ENCODE measurements at places on chromosomes 11 and 22.
A peak's percentile ranks its signal among the peaks of the same experiment; 100 is the strongest.

DNA sequence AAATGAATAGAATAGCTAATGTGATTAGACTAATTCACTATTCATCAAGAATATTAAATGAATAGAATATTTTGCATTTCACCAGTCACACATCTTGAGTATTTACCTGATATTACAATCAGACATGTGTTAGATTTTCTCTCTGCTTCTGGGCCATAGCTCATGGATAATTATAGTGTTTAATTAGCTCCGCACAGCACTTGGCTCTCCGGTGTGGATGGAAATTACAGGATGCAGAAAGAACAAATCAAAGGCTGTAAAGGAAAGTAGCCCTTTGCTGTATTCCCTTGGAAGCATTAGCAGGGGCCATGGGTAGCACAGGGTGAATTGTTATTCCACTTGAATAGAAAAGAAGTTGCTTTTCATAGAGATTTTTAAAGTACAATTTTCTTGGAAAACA lies 320.3 kb upstream of the SORL1-AS1 start:
- no peak for DNase-seq

GRCh38 chr11:706957-707816 lies 1.2 kb downstream of the EPS8L2 start:
- peak; percentile 76 for DNase-seq

- DNase-seq: no peak
Measured at GRCh38 chr11:123683428-123684170, 29.2 kb upstream of the SCN3B start.

DNA sequence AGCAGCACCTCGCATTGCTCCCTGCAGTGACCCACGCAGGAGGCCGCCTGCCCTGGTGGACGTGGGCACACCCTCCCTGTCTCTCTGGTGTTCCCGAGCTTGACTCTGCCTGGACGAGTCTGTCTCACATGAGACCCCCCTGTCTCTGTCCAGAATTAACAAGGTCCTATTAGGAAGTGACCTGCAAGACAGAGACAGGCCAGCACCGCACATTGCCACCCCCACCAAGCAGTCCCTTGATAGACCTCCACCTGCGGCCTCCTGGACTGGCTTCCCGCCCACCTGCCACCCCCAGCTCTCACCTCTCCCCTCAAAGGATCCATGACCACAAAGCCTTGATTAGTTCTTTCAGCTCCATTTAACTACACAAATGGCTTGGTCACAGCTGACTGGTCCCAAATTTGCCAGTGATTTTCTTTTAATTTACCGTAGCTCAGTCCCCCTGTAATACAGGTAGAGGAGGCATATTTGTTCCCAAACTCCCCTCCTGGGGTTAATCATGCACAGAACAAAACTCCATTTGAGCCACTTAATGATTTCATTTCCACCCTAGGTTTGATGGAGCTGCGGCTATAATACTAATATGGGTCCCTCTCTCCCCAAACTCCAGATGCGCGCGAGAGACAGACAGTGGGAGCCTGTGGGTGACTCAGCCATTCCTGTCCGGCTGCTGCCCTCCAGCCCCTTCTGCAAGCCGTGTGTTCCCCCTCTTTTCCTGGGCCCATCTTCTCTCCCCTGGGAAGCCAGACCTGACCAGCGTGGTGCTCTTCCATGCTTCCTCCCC lies 11.2 kb downstream of the SPATA19 start:
- DNase-seq: no peak

DNA sequence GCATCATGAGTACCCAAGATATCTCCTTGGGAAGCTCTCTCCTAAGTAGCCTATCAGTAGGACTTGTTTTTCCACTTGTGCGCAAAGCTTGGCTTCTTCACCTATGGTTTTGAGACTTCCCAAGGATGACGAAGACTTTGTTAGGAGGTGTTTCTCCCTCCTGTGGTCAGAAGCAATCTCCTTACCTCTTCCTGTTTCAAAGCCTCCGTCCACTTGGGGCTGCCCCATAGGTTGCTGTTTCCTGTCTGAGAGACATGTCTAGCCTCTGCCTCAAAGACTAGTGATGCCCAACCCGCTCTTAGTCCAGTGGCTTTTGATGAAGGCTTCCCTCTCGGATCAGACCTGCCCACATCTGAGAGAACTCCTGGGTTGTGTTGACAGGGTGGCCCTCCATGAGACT lies 92.9 kb downstream of the TRAF6 start:
- no peak for DNase-seq

GRCh38 chr11:94128291-94128745 lies 323 bp upstream of the PANX1 start:
- no peak for DNase-seq

DNA sequence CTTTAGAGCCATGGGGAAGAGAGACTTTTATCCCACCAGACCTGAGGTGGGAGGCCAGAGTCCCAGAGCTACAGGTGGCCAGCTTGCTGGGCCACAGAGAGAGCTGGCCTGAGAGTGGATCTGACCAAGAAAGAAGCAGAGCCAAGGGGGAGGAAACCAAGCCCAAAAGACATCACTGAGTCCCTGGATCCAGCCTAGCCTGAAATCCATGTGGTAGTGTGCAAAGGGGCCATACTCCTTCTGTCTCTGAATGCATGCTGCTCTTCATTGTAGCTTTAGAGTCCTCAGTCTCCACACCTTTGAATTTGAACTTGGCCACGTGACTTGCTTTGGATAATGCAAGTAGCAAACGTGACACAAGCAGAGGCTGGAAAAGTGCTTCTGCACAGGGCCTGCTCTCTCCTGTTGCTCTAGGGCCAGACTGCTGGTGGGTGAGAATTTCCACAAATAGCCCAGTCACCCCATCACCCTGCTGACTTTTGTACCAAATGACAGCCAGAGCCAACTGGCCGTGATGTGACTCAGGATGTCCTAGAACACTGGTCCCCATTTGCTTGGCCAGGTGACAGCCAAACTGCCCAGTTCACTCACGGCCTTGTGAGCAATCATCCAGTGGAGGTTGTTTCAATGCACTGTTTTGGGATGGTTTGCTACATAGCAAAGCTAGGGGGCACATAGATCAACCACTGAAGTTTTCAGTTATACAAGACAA lies 93.6 kb downstream of the DHCR7 start:
- DNase-seq: no peak

GRCh38 chr22:44274918-44275630 lies 37.7 kb downstream of the SHISAL1 start:
- no peak for DNase-seq

GRCh38 chr11:87908086-87908485 lies 267.2 kb downstream of the RAB38 start:
- no peak for DNase-seq

DNA sequence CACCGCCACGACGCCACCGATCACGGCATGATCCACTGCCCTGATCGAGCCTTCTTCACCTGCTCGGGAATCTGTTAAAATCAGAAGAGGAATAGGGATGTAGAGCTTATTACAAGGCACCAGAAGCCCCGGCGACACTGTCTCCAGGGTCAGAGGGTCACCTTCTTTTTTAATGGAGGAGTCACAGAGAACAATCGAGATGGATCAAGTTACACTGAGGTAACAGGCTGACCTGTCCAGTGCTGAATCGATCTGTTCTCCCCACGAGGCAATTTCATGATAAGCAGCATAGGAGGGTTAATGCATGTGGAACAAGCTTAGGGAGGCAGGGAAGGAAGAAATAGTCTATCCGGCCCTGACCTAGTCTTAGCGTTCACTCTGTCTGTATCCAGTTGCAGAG lies 325.5 kb downstream of the CADM1 start:
- no peak for DNase-seq

GRCh38 chr11:68970921-68971636 lies 9.7 kb downstream of the MRGPRD start:
- DNase-seq: no peak

DNA sequence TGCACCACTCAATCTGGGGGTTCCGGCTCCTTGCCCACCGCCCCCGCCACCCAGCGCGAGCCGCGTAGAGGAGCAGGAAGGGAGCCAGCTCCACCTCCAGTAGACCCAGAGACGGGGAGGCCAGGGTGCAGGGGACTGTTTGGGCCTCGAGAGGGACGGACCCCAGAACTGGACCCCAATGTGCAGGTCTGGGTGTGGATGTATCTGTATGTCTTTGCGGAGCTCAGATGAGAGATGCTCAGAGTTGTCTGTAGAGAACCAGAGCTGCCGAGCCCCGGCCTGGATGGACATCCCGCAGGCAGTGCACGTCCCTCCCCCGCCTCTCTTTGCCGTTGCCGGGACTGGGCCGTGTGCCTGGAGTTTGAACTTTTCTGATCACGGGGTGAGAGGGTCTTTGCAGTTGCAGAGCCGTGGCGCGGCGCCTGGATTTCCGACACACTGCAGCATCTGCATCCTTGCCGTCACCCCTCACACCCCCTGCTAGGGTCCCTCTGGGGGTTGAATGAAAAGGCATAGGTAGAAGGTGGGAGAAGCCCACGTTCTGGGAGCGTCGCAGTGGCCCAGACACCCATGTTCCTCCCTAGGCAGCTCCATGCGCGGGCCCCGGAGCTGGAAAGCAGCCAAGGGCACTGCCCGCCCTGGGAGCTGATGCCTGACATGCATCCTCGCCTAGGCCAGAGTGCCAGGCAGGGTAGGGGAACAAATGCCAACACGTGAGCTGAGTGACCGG lies 105.2 kb downstream of the KCNQ1 start:
- DNase-seq: peak; percentile 81

- DNase-seq: no peak
Measured at GRCh38 chr11:58058276-58059006, 27.7 kb downstream of the OR6Q1 start.

GRCh38 chr11:101082813-101083212 lies 46.8 kb downstream of the PGR start:
- no peak for DNase-seq

DNA sequence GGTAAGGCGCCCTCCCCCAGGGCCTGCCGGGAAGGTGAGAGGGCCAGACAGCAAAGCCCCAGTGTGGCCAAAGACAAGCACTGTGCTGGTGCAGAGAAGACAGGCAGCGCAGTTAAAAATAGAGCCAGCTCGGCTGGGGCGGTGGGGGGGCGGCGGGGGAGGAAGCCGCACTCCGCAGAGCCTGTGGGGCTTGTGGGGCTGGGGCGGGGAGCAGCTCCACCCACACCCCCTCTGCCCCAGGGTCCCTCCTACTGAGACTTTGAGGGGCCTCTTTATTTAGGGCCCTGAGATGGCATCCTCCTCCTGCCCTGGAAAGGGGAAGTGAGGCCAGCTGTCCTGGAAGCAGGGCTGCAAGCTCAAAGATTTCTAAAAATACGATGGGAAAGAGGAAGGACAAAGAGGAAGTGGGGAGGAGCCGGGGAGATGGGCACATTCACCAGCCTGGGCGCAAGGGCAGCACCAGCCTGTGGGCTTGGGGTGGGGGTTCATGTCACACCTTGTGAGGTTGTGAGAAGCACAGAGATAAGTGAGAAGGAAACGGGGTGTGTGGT lies 2.6 kb downstream of the CYTH4 start:
- DNase-seq: no peak

GRCh38 chr11:75547617-75548058 lies 14.4 kb upstream of the SERPINH1 start:
- DNase-seq: peak; percentile 84

DNA sequence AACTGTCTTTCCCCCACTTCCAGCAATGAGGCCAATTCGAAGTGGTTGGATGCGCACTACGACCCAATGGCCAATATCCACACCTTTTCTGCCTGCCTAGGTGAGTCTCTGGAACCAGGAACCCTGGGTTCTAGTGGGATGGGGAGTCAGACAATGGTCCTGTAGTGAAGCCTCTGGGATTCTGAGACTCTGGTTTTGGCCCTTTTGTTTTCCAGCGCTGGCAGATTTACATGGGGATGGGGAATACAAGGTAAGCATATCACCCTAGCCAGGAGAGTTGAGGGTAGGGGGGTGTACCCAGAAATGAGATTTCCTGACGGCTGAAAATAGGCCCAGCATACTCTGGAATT lies 530 bp downstream of the BBS1 start:
- DNase-seq: no peak

DNA sequence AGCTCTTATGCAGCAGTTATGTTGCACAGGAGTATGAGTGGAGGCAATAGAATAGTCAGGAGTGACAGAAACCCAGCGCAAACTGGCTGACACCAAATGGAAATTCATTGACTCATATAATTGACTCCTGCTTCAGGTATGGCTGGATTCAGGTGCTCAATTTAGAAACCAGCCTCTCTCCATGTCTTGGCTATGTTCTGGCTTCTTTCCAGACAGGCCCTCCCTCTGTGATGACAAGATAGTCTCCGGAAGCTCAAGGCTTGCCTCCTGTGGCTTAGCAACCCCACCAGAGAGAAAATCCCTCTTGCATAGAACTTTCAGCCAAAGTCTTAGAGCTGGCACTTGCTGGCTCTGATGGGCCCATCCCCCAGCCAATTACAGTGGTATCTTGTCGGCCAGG lies 28.1 kb upstream of the MN1 start:
- no peak for DNase-seq

GRCh38 chr22:36419177-36419911 lies 31.6 kb upstream of the MYH9 start:
- DNase-seq: peak; percentile 61

- DNase-seq: peak; percentile 83
Measured at GRCh38 chr11:72070491-72070890, 9.9 kb downstream of the NUMA1 start.

- DNase-seq: peak; percentile 46
Measured at GRCh38 chr11:111514216-111515031, at the start of gene HOATZ. Gene HOATZ, plus strand, starts transcription at chr11:111514778. Its CDS starts 7 bp downstream, at chr11:111514785.

GRCh38 chr11:71240865-71241691 lies 11.3 kb downstream of the SHANK2 start:
- DNase-seq: no peak

DNA sequence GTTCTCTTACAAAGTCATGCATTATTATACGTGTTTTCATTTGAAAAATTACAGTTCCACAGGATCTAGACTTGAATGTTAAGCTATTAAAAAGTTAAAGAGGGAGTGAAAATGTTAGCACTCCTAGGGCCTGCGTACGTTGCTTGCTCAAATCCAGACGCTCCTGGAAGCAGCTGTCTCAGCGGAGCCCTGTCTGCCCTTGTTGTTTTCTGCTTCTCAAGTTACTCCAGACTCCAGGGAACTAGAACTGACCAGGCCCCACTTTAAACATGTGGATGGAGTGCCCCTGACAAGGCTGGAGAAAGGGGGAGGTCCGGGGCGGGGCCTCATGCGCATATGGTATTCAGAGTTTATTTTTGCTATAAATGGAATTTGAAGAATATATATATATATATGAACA lies 9.6 kb downstream of the PARVB start:
- DNase-seq: no peak

DNA sequence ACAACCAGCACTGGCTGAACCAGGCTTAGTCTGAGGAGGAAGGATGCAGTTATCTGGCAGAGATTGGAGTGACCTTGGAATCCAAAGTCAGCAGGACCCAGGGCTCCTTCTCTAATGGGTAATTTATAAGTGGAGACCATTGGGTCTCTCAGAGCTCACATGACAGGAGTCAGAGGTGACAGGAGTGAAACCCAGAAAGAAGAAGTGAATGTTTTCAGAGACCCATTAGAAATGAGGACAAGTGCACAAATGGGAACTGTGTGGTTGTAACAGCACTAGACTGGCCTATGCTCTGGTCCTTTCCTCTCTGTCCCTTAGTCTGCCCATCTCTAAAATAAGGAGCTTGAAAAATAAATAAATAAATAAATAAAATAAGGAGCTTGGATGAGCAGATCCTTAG lies 107.4 kb downstream of the SERGEF start:
- no peak for DNase-seq

DNA sequence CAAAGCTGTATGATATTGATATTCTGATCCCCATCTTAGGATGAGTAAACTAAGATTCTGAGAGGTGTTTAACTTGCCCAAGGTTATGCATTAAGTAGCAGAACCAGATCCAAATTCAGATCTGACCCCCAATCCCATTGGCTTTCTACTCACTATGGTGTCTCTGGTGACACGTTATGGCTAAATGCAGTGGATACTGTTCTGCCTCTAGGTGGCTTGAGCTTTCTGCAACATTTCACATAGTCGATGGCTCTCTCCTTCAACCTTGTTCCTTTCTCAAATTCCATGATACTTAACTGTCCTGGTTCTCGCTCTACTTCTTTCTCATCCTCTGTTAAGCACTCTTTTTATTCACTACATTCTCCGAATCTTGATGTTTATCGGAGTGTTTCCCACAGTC lies 9.4 kb downstream of the C11orf97 start:
- no peak for DNase-seq
